ENCODE measurements at places on chromosomes 11 and 22.

GRCh38 chr11:13984616-13985450 is 22.3 kb downstream of the SPON1 start:
- DNase-seq: no peak

- DNase-seq: no peak
Observed at GRCh38 chr22:28630177-28630574, 49.5 kb downstream of the TTC28 start.

GRCh38 chr11:10450462-10451425 is 4.3 kb upstream of the AMPD3 start:
- DNase-seq: no peak

- no peak for DNase-seq
Observed at GRCh38 chr22:22720724-22721261, 76.4 kb downstream of the GGTLC2 start.

DNA sequence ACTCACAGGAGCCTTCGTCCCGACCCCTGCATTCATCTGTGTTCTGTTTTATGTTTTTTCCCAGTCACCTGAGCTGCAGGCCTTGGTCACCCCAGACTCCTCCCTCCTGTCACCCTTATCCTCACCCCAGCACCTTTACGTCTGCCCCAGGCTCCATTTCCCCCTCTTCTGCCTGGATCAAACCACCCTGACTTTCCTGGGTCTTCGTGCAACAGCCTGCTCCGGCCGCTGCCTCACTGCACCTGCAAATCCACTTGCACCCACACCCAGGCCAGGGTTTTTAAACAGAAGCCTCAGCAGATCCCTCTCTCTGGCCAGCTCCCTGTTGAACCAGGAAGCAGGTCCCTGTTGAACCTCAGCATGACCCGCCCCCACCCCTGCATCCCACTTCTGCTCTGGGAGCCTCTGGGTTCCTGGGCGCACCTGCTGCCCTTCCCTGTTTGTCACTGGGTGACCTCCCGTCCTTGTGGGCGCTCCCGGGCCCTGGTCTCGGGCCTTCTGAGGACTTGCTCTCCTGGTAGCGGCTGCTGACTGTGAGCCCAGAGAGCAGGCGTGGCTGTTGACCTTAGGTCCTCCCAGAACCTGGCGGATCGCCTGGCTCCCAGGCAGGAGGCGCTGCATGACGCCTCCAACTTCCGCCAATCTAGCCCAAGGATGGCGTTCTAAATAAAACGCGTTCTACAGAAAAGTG is 12.8 kb downstream of the MAPK8IP2 start:
- no peak for DNase-seq

GRCh38 chr22:33303099-33303498 is 244.9 kb upstream of the SYN3 start:
- DNase-seq: no peak

DNA sequence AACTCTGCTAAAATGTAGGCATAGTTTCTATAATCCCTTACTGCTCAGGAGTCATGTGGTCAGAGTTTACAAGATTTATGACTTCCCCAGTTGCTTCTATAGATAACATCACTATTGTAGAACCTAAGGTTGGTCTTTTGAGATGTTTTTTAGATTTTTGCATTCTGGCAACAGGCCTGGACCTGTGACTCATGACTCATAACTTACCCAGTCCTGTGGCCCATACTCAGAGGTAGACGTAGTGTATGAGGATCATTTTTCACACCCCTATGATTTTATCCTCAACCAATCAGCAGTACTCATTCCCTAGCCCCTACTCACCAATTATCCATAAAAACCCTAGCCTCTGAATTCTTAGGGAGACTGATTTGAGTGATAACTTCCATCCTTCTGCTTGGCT is 384.4 kb upstream of the DDI1 start:
- DNase-seq: no peak

DNA sequence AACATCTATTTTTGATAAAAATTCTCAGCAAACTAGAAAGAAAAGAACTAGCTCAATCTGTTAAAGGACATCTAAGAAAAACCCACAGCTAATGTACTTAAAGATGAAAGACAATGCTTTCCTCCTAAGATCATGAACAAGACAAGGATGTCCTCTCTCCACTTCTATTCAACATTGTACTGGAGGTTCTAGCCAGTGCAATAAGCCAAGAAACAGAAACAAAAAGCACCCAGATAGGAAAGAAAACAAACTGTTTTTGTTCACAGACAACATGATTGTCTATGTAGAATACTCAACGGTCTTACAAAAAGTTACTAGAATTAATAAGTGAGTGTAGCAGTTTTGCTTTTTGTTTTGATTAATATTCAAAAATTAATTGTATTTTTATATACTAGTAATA is 7.8 kb downstream of the CD3D start:
- no peak for DNase-seq

DNA sequence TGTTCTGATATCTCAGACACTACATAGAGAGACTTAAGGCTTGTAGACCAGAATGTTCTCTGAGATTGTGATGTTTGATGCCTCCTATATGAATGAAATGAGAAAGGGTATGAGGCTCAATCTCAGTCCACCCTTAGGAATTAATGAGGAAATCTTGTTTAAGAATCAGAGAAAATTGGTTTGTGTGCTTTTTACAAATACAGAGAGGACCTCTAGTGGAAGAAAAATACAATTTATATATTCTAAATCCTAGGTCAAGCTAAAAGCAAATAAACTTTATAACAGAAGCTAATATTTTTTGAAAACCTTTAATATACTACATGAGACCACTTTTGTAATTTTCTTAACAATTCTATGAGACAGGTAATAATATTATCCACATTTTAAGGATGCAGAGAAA is 5.0 kb upstream of the OR52H1 start:
- DNase-seq: no peak

DNA sequence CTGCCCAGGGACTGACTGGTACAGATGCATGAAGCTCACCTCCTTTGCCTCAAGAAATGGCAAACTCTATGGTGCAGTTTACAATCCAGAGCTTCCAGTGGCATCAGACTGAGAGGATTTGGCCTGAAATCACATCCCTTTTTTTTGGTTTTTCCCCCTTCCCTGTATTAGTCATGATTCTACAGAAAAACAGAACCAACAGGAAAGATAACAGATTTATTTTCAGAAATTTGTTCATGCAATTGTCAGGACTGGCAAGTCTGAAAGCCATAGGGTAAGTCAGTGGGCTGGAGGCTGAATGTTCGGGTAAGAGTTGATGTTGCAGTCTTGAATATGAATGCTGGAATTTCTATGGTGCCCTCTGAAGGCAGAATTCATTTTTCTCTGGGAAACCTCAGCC is 12.0 kb upstream of the ZDHHC13 start:
- no peak for DNase-seq

DNA sequence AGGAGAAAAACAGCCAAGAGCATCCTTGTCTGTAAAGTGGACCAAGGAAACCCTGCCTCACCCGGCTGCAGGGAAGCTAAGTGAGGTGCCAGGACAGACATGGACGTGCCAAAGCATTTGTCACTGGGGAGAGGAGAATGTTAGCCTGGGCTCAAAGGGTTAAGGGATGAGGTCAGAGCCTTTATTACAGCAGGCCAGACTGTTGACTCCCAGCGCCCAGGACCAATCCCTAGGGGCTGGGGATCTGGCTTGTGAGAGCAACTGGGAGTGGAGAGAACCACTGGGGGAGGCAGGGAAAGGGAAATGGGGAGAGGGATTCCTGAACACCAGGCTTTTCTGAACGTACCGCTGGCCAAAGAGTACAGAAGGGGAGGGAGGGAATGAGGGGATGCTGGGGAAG is 2.6 kb downstream of the CHRM1 start:
- DNase-seq: no peak

GRCh38 chr11:61256710-61257482 is 15.9 kb downstream of the PGA5 start:
- DNase-seq: no peak

DNA sequence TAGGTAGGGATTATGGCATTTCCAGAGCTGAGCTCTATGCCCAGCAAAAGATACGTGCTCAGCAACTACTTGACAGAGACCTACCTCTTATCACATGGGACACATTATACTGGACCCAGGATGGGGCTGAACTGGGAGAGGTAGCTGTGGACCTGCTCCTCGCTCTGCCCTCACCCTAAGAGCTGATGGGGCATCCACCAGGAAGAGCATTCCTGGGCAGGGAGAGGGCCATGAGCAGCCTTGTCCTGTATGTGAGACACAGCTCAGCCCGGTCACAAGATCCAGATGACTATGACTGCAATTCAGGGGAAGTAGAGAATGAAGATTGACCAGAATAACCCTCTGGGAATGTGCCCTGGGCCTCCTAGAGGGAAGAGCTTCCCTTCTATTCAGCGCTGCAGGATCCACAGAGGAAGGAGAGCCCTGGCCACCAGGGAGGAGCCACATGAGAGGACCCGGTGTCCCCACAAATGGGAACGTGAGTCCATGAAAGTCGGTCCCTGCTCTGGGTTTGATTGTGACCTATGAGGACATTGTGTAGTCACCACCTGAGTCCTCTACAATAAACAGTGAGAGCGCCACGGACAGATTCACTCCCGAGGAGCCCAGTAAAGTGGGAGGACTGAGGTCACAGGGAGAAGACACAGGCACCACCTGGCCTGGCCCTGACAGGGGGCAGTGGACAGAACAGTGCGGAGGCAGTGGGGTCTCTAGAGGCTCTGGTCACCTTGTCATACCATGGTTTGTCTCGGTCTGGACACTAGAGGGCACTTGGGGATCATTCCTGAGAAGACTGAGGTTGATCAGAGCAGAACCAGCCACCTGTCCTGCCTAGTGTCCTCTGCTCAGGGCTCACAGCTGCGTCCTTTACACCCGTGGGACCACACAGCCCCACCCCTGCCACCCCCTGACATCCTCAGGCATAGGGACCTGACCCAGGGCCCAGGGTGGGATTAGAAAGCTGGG is 99.5 kb downstream of the ZNF280B start:
- DNase-seq: no peak

DNA sequence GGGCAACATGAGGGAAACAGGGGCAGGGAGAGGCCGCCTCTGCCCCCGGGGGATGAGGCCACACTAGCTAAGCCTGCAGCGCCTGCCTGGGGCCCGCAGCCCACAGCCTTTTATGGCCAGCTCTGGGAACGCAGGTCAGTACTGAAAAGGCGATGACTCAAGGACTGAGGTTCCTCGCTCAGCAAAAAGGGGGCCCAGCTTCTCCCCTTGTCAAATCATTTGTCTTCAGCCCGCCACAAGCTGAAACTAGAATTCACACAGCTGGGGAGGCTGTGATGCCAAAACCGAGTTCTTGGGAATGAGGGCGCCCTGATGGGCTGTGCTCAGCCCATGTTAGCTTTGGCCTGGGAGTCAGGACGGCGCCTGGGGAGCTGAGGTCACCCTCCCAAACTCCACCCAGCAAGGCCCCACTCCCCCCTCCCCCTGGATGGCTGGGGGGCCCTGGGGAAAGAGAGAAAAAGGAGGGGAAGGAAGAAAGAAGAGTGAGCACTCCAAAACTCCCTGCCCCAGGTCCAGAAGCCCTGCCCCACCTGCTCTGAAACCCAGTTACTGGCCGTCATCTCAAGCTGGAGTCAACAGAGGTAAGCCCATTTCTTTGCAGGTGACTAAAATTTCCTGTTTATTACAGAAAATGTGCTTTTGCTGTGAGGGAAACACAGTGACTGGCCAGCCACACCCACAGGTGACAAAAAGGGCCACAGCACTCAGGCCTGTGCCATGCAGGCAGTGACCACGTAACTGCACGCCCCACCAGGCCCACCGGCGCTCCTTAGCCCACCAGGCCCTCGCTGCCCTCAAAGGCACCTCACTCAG is 13.7 kb downstream of the EHD1 start:
- DNase-seq: no peak

- no peak for DNase-seq
Observed at GRCh38 chr11:27352781-27353180, 10.2 kb downstream of the CCDC34 start.

DNA sequence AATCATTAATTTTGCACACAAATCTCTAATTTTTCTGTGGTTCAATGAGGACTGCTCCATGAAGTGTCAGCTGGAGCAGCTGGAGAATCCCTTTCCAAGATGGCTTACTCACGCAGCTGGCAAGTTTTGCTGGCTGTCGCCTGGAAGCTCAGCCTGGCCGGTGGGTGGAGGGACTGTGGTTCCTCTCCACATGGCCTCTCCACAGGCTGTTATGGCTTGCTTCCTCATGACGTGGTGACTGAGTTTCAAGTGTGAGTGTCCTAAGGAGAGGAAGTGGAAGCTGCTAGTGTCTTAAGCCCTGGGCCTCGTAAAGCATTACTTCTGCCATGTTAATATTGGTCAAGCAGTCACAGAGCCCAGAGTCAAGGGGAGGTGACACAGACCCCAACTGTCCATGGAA is 14.0 kb upstream of the NRIP3 start:
- DNase-seq: no peak

GRCh38 chr11:111001986-111002611 is 243.4 kb upstream of the POU2AF2 start:
- no peak for DNase-seq

- no peak for DNase-seq
Observed at GRCh38 chr11:14308114-14308896, 50.7 kb downstream of the RRAS2 start.

DNA sequence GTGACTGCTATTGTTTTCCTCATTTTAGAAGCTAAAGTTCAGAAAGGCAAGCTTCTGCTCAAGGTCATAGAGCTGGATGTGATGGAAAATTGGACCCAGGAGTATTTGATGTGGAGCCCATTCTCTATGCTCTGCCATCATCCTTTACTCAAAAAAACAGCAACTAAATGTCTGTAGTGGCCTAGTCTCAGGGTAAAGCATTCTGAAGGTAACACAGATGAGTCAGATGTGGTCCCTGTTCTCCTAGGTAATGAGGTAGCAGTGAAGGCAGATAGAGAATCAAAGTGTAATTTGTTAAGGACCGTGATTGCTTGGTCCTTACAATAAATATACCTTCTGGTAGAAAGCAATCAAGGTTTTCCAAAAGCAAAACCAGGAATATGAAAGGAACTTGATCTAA is 84.4 kb upstream of the SPON1 start:
- no peak for DNase-seq

DNA sequence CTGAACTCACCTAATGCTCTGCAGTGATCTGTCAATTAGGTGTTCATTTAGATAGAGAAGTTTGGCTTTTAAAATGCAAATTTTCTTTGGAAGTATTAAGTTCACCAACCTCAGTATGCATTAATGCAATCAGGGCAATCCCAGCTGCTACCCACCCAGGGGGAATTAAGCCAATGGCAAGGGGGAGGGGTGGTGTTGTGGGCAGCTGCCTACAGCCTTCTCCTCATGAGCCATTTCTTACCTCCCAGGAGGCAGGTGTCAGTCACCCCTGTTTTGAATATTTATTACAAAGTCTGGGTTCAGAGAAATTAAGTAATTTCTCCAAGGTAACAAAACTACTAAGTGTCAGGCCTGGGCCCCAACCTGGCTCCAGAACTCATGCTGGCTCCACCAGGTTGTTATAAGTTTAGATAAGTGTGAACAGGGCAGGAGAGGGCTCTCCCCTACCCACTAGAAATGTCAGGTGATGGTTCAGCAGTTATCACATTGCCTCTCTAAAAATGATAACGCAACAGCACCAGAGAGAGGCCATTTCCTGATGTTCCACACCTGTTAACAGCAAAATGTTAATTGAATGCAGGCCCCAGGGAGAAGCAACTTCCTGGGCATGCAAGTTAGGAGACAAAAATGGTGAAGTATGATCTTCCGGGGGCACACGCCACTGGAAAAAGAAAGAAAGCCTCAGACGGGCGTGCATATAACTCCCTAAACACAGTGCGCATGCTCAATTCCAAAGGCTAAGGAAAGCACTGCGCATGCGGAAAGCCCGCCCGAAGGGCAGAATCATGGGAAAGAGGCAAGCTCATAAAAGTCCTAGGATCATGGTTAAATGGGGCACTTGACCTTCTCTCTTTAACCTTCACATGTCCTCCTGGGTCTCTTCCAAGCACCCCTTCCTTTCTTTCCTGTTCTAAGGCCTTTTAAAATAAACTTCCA is 35.4 kb upstream of the GNAZ start:
- DNase-seq: no peak

All from stimulated activated CD4-positive, alpha-beta T cell treated with anti-CD3 and anti-CD28 coated beads, Interleukin-1b, Interleukin-23, amount 100 ng/mL, for 1 hour (primary cell).